Ovary (tissue), 10 donors: ENCODE measurements at places on chromosomes 7 and 10. TPM values are rescaled to one million over a fixed set of nuclear protein-coding genes. Genes with fewer than 3 reads are reported as not detected.

DNA sequence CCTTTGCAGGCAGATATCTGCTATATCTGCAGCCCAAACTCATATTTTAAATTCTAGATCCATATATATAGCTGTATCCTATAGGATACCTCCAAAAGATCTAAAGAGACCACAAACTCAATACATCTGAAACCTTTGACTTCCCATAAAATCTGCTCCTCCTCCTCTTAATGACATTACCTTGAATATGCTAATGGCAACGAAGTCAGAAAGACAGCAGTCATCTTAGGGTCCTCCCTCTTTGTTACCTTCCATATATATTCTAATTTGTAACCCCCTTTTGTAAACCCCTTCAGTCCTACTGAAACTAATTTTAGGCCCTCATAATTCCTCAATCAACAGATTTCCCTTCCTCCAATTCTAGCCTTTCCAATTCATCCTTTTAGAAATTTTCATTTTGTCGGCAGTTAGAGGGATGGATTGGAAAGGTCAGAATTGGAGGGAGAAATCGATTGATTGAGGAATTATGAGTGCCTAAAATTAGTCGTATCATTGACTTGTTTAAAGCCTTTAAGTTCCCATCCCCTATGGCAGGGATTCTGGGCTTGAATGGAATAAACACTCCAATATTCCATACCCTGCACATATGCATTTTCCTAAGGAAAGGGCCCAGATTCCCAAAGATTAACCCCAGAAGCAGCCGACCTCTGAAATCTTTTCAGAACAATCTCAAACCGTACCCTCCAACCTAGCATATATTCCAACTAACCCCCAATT, 2.4 kb downstream of the SYPL1 start:
- H3K36me3 ChIP-seq: no peaks in the 10 kb centered on the region
- no peak overlapping the region for H3K27ac ChIP-seq

The ELN gene
- polyA plus RNA-seq: 13.2 TPM

DNA sequence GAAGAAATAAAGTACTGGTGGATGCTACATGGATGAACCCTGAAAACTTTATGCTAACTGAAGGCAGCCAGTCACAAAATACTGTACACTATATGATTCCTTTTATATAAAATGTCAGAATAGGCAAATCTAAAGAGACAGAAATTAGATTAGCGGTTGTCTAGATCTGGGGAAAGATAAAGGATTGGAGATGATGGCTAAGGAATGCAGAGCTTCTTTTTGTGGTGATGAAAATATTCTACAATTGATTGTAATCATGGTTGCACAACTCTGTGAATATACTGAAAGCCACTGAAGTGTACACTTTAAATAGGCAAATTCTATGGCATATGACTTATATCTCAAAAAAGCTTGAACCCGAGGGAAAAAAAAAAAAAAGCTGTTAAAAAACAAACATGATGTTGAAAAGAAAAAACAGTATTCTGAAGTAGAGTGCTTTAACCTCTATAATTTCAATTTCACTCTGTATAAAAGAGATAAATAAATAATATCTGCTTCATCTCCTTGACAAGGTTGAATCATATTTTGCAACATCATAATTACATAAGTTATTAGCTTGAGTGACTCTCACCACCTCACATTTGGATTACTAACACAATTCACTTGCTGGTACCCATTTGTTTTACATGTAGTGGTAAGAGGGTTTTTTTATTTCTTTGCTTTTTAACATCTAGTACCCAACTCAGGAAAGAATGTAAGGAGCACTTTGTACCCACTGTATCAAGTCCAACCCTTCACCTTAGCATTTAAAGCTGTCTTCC, 2.8 kb upstream of the GNAI1 start:
- no peaks in the 10 kb centered on the region for H3K4me1 ChIP-seq
- DNase-seq: no peak
- no peaks in the 10 kb centered on the region for H3K27me3 ChIP-seq
- H3K27ac ChIP-seq: no peak overlapping the region
- no peaks in the 10 kb centered on the region for H3K36me3 ChIP-seq

The INHBA gene
- polyA plus RNA-seq: 5.8 TPM

- no peak overlapping the region for H3K27ac ChIP-seq
- H3K36me3 ChIP-seq: no peaks in the 10 kb centered on the region
- peak; percentile 72 for DNase-seq
- H3K4me1 ChIP-seq: peaks cover 2% of the 10 kb centered on the region
- no peaks in the 10 kb centered on the region for H3K27me3 ChIP-seq
Measured at GRCh38 chr10:101291331-101292193, 62.3 kb upstream of the LBX1 start.

DNA sequence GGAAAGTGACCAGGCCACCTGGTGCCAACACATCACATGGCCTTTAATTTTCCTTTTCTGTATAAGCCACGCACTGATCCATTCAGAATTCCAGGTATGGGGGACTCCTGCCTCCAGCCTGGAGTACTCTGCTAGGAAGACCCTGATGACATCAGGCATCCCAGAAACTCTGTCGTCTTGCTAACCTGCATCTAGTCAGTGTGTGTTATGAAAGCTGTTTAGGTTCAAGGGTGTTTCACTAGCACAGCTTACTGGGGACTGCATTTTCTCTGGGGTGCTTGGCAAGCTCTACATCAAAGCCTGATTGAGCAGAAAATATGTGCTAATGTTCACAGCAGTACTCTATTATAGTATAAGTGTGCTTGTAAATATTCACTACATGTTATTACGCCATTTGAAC, 100.6 kb upstream of the MGMT start:
- DNase-seq: no peak
- no peaks in the 10 kb centered on the region for H3K4me1 ChIP-seq
- no peak overlapping the region for H3K27ac ChIP-seq
- no peaks in the 10 kb centered on the region for H3K36me3 ChIP-seq
- no peak overlapping the region for H3K4me3 ChIP-seq
- H3K27me3 ChIP-seq: no peaks in the 10 kb centered on the region

GRCh38 chr10:30968711-30969110, 63.0 kb downstream of the ZNF438 start:
- no peak overlapping the region for H3K4me3 ChIP-seq
- no peak overlapping the region for H3K27ac ChIP-seq
- no peak for DNase-seq
- no peaks in the 10 kb centered on the region for H3K36me3 ChIP-seq
- H3K27me3 ChIP-seq: no peaks in the 10 kb centered on the region

GRCh38 chr7:26918241-26918640, 53.9 kb upstream of the SKAP2 start:
- H3K36me3 ChIP-seq: no peaks in the 10 kb centered on the region
- no peak for DNase-seq
- no peaks in the 10 kb centered on the region for H3K4me1 ChIP-seq
- no peak overlapping the region for H3K27ac ChIP-seq

DNA sequence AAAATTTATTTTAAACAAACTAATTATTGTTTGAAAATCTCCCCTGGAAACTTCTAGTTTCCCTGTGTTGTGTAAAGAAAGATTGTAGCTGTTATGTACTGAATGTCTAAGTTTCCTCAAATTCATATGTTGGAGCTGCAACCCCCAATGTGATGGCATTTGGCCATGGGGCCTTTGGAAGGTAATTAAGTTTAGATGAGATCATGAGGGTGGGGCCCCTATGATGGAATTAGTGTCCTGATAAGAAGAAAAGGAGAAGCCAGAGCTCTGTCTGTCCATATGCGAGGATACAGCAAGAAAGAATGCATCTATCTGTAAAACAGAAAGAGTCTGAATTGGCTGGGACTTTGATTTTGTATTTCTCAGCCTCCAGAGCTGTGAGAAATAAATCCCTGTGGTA, 179.5 kb downstream of the STK31 start:
- no peaks in the 10 kb centered on the region for H3K4me1 ChIP-seq
- H3K36me3 ChIP-seq: no peaks in the 10 kb centered on the region
- no peak for DNase-seq

The AOAH gene
- 14.0 TPM for polyA plus RNA-seq

The OR2A42 gene
- polyA plus RNA-seq: 0.17 TPM

DNA sequence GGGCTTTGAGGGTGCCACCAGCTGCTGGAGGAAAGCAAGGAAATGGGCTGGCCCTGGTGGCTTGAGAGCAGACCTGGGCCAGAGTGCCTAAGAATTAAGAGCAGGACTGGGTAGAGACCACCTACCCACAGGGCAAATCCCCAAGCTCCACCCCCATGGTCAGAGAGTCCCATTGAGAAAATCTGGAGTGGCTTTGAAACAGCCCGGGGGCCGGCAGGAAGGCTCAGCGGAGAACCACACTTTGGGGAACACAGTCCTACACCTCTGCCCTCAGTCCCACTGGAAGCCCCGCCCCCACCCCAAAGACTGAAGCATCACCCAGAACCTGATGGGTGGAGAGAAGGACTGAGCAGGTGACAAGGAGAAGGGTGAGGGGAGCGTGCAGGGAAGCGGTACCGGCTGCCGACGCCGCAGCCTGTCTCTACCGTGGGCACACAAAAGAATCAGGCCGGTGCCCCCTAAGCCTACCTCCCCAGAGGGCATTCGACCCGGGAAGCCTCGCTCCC, 3.6 kb downstream of the SMARCD3 start:
- DNase-seq: no peak
- H3K4me1 ChIP-seq: peaks cover 16% of the 10 kb centered on the region
- H3K27ac ChIP-seq: peak overlapping the region; percentile 29

DNA sequence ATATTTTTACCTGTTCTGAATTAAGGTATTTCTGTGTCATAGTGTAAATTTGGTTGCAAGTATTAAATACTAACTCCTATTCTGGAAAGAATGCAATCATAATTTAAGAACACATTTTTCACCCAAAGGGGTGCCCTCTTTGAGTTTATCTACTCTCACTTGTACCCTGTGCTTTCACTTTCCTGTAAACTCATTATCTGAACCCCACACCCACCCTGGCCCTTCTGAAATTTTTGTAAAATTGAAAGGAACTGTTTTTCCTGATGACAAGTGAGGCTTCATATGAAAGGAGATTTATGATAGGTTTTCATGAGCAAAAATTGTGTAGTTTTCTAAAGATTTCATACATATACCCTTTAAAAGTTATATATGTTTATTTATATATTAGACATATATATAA, 134.5 kb downstream of the WNT2 start:
- H3K4me3 ChIP-seq: no peak overlapping the region
- no peak for DNase-seq

The XRCC2 gene
- 0.69 TPM for polyA plus RNA-seq

The ABHD11 gene
- 10.7 TPM for polyA plus RNA-seq

GRCh38 chr7:100476101-100476780, 2.8 kb downstream of the TSC22D4 start:
- peak overlapping the region; percentile 22 for H3K27ac ChIP-seq
- no peaks in the 10 kb centered on the region for H3K36me3 ChIP-seq
- H3K27me3 ChIP-seq: no peaks in the 10 kb centered on the region
- H3K4me3 ChIP-seq: peak overlapping the region; percentile 98
- no peak for DNase-seq

The ARHGAP12 gene
- 13.9 TPM for polyA plus RNA-seq

The DMBT1 gene
- polyA plus RNA-seq: 0.03 TPM

DNA sequence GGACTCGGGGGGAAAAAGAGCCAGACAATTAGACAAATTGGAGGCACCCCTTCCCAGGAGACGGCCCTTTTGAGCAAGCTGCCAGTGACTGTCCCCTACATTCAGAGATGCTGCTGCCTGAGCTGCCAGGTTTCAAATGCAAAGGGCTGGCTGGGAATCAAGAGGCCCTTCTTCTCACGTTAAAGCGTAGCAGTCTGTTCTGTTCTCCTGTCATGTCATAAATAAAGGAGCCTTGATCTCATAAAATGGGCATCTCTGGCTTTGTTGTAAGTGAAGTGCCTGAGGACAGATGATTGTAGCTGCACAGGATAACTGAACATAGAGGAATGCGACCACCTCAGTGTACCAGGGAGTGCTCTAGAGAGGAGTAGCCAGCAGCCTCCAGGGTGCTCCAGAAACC, 917.9 kb downstream of the GRID1 start:
- no peak for DNase-seq
- no peaks in the 10 kb centered on the region for H3K4me1 ChIP-seq
- H3K27me3 ChIP-seq: no peaks in the 10 kb centered on the region
- no peaks in the 10 kb centered on the region for H3K36me3 ChIP-seq
- H3K4me3 ChIP-seq: no peak overlapping the region

The KCNK18 gene
- not detected for polyA plus RNA-seq

DNA sequence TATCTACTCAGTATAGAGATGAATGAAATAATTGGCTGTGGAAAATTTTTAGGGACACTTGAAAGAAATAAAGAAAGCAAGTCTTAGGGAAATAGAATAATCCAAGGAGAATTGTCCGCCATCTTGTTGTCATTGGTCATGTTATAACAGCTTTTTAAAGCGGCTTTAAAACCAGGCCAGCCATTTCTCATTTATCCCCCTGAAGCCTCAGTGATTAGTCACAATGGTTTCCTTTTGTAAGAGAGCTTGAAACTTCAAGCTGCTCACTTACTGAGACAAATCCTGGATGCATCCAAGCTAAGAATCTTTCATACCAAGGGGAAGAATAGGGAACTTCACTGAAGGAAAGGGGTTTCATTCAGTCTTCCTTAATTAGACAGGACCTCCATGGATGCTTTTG, 67.9 kb downstream of the SGCE start:
- no peaks in the 10 kb centered on the region for H3K36me3 ChIP-seq
- DNase-seq: no peak
- H3K27ac ChIP-seq: no peak overlapping the region
- H3K4me3 ChIP-seq: no peak overlapping the region

DNA sequence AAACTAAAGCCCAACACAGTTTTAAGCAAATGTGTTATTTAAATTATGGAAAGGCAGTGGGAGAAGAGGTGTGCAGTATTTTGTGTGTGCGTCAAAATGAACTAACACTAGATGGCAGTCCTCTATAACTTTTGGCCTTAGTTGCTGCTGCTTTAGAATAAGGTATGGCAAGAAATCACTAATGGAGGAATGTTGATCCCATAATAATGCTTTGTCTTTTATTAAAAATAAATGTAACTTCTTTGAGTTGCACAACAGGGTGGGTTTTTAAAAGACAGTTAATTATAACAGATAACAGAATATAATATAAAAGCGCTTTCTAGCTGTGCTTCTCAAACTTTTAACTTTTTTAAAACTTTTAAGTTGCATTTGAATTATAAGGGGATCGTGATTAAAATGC, 56.4 kb downstream of the BBS9 start:
- H3K27me3 ChIP-seq: no peaks in the 10 kb centered on the region
- H3K4me3 ChIP-seq: no peak overlapping the region
- DNase-seq: no peak
- no peaks in the 10 kb centered on the region for H3K4me1 ChIP-seq
- no peaks in the 10 kb centered on the region for H3K36me3 ChIP-seq

The GPR22 gene
- not detected for polyA plus RNA-seq
